Myocyte (in vitro differentiated cells): ENCODE measurements at places on chromosomes 2 and 18.

GRCh38 chr2:2158189-2158826, 172.8 kb downstream of the MYT1L start:
- no peak for DNase-seq

DNA sequence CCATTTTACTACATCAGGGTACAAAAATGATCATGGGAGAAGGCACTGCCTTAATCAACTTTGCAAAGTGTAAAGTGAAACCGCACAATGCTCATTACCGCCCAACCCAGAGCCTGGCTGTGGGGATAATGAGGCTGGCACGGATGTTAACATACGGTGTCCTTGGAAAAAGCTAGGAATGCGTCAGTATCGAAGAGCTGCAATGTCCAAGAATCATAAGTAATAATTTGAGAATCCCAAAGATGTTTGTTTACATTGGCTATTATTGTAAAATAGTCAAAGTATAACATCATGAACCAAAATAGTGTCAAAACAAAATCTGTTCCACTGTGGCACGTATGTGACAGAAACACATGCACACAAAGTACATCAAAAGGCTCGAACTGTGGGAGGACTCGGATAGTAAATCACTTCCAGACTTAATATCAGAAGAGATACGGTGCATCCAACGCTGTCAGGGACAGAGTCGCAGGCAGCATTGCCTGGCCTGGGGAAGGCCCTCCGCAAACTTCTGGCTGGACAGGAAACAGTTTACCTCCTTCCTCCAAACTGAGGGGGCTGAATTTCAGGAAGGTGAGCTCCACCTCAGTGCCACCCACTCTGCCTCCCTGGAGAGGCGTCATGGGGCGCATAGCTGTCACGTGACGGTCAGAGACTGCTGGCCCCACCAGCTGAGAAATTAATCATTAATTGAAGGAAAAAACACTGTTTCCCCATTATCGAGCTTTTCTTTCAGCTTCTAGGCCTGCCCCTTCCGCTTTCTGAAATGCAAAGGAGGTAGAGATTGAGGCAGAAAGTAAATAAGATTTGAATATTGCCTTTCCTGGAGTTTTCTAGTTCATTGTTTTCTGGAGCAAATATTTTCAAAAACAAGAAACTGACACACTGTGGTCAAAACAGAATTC, 1.8 kb upstream of the ID2 start:
- DNase-seq, result no peak

DNA sequence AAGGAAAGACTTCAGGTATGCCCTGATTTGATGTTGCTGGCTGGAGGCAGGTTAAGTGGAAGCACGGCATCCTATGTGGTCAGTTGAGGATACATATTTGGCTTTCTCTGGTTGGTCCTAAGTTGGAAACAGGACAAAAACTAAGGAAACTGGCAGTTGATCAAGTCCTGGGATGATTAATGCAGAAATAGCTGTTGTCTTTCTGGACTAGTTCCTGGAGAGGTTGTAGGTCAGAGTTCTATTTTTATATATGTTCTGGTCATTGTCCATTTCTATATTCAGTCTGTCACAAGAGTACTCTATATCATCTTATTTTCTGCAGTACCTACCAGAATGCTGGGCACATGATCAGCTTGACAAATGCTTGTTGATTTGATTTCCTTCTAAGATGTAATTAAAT, 4.0 kb upstream of the SLC35F5 start:
- peak; percentile 85 for DNase-seq

- peak; percentile 23 for DNase-seq
These were observed 107.4 kb upstream of the KCTD1 start for GRCh38 chr18:26655525-26656430.

- DNase-seq, result peak; percentile 92
These were observed 115.0 kb downstream of the SPTBN1 start for GRCh38 chr2:54570925-54571694.

DNA sequence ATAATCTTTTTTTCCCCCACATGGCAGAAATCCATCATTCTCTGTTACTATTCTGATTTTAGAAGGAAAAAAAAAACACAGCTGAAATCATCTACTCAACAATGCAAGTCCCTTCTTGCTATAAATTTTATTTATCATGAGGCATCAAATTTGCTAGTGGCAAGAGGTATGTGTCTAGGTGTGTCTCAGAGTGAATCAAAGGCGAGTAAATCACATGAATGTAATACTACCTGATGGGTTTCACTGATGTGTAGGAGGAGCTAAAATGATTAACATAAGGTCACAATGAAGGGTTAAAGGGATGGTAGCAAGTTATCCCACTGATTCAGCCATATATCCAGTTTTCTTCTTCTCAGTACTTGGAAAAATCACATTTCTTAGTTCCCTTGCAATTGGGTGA, 24.5 kb upstream of the PELI1 start:
- DNase-seq, result no peak

GRCh38 chr2:112483042-112483473, 1.1 kb downstream of the TTL start:
- peak; percentile 55 for DNase-seq

GRCh38 chr2:224997802-224998201, 44.5 kb downstream of the DOCK10 start:
- peak; percentile 69 for DNase-seq

DNA sequence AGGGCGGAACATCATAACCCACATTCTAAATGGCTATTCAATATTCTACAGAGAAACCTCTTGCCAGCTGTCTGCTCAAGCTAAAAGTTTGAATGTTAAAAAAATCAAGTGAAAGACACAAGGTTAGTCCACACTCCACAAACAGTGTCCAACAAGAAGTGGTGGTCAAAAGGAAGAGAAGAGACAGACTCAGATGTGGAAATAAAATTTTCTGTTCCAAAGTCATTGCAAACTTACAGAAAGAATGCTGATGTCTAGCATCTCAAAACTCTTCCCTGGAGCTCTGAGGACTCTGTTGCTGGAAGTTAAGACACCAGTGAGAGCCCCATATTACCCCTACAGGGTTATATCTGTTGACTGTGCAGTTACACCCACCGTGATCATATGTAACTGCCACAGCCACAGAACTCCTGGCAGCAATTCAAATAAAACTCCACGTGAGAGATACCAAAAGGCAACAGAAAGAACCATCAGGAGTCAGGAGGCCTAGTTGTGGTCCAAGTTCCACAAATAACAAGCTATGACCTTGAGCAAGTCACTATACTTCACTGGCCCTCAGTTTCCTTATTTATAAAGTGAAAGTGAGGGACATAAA, 60.9 kb downstream of the AAK1 start:
- peak; percentile 56 for DNase-seq

- DNase-seq, result no peak
These were observed 30.2 kb upstream of the GRP start for GRCh38 chr18:59189746-59190145.

- DNase-seq, result no peak
These were observed 7.9 kb upstream of the PDCL3 start for GRCh38 chr2:100554798-100555407.

GRCh38 chr18:73258375-73259087, 390.7 kb upstream of the NETO1 start:
- DNase-seq, result no peak

DNA sequence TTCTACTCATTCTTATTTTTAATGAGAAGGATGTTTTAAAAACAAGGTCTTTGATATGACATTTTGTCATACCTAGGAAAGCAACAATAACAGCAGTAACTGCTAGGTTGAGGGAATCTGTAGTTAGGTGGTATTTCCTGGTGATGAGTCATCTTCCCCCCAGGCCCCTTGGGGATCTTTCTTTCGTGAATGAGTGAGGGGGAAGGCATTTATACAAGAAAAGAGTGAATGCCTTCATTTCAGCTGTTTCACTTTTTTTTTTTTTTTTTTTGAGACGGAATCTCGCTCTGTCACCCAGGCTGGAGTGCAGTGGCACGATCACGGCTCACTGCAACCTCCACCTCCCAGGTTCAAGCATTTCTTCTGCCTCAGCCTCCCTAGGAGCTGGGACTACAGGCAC, 108.6 kb downstream of the MAP4K4 start:
- peak; percentile 64 for DNase-seq

DNA sequence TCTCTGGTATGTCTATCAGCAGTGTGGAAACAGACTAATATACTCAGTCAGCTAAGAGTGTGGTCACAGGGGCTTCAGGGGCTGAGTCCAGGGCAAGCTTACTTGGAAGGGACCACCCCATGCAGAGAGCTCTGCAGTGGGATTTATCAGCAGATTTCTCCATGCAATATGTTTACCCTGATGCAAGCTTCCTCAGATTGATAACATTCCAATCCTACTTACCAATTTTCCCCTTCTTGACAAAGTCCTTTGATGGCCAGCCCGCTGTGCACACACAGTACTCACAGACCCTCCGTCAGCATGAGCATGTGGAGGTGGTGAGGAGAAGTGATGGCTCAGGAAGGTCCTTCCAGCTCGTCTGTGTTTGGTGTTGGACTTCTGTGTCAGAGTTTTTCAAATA, 51.8 kb downstream of the SH3RF3 start:
- DNase-seq, result no peak
